Activated CD4-positive, alpha-beta memory T cell treated with anti-CD3 and anti-CD28 coated beads for 36 hours (primary cell): ENCODE measurements at places on chromosomes 11 and 22. TPM values are rescaled to one million over a fixed set of nuclear protein-coding genes. Genes with fewer than 3 reads are reported as not detected.

DNA sequence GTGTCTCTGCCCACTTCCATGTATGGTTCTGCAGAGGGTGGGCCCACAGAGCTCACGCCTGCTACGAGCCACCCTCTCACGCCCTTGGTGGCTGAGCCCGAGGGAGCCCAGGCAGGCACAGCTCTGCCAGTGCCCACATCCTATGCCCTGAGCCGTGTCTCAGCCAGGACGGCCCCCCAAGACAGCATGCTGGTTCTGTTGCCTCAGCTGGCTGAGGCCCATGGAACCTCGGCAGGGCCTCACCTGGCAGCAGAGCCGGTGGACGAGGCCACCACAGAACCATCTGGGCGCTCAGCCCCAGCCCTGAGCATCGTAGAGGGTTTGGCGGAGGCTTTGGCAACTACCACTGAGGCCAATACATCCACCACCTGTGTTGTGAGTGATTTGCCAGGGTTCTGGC, 64.0 kb downstream of the OTOG start:
- DNase-seq: no peak

DNA sequence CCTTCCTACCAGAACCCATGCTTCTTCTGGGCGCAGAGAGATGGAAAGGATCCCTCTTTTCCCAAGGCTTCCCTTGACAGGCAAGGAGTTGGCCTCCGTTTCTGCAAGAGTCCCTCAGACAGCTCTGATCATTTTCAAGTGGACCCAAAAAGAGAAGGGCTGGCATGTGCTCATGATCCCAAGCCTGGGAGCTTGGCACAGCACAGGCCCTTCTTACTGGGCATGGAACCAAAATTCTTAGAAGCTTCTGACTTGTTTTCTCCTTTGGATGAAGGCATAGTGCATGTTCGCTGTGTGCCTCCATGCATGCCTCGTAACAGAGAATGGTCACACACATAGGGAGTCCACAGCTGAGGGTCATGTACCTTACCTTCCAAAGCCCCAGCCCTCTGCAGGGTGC, 449.6 kb downstream of the MIAT start:
- no peak for DNase-seq

The SLC16A8 gene
- total RNA-seq: 0.17 TPM

The C11orf87 gene
- not detected for total RNA-seq

The CCDC117 gene
- total RNA-seq: 31.6 TPM

The MIAT gene
- 58.7 TPM for total RNA-seq

GRCh38 chr11:125174057-125174456, 9.5 kb downstream of the PKNOX2 start:
- no peak for DNase-seq

The SLC22A9 gene
- total RNA-seq: not detected

DNA sequence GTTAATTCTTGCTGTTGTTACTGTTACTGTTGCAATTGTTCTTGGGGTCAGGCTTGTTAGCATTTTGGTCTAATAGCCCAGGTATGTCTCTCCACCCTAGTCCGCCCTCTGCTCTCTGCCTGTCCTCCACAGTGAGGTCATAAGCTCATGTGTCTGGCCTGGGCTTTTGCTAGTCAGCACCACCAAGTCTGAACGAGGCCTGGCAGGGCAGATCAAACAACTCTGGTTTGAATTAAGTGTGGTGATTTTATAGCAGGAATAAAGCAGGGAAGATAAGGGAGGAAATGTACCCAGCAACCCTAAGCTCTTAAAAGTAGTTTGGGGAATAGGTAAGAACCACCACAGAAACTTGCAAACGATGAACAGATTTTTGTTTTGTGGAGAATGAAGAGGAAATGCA, 98.7 kb downstream of the ABTB2 start:
- DNase-seq: no peak

The SPINDOC gene
- total RNA-seq: 29.3 TPM

The KRTAP5-7 gene
- total RNA-seq: not detected

GRCh38 chr11:27372164-27372563, 9.1 kb upstream of the CCDC34 start:
- DNase-seq: no peak

The TSPAN18 gene
- 8.2 TPM for total RNA-seq

The MMP8 gene
- not detected for total RNA-seq

- no peak for DNase-seq
These were observed 1060.5 kb downstream of the DLG2 start for GRCh38 chr11:84566671-84567070.

DNA sequence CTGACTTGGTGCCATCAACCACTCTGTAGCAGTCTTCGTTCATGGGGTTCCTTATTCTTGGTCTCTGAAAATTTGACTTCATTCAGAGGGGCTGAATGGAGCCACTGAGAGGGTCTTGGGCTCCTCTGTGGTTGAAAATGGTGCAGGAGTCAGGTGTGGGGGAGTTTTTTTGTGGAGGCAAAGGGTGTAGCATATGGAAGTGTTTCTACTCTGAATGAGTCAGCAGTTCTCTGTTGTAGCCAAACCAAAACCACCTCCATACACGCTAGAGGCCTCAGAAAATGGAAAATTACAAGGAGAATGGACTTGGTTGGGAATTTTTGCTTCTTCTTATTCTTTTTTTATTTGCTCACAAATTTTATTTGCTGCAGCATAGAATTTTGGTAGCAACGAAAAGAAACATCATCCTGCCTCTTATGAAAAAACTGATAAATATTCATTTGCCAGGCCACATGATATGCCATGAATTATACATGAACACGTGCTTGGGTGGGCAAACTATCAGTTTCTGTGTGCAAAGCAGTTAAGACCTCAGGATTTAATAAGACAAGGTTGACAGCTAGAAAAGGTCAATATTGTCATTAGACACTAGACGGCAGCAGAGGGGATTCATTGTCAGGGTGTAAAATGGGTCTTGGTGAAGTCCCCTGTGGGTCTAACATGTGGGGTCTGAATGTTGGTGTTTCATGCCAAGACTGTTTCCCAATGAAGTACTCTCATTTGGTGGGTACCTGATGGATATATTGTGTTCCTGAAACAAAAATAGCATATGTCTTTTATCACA, 111.7 kb downstream of the MYO18B start:
- no peak for DNase-seq

The DEUP1 gene
- total RNA-seq: not detected

GRCh38 chr11:45089251-45089650, 57.2 kb upstream of the PRDM11 start:
- no peak for DNase-seq

GRCh38 chr11:36376009-36376887, 80.2 kb downstream of the PRR5L start:
- peak; percentile 48 for DNase-seq

GRCh38 chr11:118079491-118079890, 2.6 kb downstream of the TMPRSS4 start:
- DNase-seq: peak; percentile 22

The OR51B2 gene
- total RNA-seq: not detected

DNA sequence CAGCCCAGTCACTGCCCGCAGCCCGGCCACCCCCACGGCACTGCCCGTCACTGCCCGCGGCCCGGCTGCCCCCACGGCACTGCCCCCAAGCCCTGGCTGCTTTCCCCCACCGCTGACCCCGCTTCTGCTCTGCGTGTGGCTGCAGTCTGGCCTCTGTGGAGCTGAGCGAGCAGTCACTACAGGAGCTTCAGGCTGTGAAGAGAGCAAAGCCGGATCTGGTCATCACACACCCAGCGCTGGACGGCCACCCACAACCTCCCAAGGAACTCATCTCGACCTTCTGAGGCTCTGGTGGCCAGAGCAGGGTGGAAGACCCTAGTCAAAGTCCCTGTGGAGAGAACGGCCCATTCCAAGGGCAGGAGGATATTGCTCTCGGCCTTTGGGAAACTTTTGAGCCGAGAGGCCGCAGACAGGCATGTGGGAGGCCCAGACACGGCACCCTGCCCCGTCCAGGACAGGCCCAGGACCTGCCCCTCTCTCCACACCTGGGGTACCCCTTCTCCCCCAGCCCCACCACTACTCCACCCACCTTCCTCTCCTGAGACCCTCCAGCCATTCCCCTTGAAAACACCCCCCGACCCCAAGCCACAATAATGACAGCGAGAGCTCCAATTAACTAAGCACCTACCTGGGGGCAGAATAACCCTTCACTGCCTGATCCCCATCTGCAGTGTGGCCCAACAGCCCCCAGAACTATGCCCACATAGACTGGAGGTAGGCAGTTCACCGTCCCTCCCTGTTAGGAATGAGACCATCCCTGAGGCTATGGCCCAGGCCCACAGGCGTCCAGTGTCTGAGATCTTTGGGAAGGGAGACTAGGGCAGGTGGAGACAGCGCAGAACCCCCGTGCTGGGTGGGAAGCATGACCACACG, 3.7 kb upstream of the PGGHG start:
- peak; percentile 9 for DNase-seq

The TSSK2 gene
- not detected for total RNA-seq

The CHADL gene
- 0.12 TPM for total RNA-seq

The TLCD5 gene
- total RNA-seq: 1.0 TPM

GRCh38 chr11:119341222-119342022, 739 bp upstream of the C1QTNF5 start:
- DNase-seq: no peak

DNA sequence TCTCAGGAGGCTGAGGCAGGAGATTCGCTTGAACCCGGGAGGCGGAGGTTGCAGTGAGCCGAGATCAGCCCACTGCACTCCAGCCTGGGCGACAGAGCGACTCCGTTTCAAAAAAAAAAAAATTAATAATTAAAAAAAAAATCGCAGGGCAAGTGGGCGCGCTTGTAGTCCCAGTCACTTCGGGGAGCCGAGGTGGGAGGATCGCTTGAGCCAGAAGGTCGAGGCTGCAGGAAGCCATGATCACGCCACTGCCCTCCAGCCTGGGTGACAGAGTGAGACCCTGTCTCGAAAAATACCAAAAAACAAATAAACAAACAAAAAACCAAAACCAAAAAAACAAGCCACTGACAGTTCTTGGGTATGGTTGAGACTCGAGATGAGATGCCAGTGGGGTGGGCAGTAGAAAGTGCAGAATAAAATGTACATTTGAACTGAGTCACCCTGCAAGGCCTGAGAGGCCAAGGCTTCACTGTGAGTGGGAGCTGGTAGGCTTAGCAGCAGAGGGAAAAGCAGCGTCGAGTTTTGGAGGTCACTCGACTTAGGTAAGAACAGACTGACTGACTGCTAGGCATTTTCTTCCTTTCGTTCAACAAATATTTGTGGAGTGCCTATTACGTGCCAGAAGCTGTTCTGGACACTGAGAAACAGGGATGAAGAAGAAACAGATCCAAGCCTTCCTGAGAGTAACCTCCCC, 635 bp upstream of the LDHA start:
- DNase-seq: peak; percentile 56

- DNase-seq: peak; percentile 80
These were observed 39.9 kb downstream of the PTPRJ start for GRCh38 chr11:48020092-48020755.

The OR52I1 gene
- not detected for total RNA-seq

GRCh38 chr11:112174789-112175598, at the start of gene BCO2:
TSS of gene BCO2 (plus strand) at chr11:112175512. CDS start at chr11:112175602, 90 bp downstream.
- DNase-seq: peak; percentile 60

GRCh38 chr11:102573851-102574250, 43.3 kb upstream of the MMP7 start:
- DNase-seq: no peak
